ENCODE measurements at places on chromosomes 6 and 20.

GRCh38 chr6:53048431-53049195 is 16.6 kb upstream of the FBXO9 start:
- DNase-seq, result peak; percentile 40

- no peak for DNase-seq
These were observed 7.6 kb downstream of the DHX16 start for GRCh38 chr6:30664994-30665767.

- no peak for DNase-seq
These were observed 44.4 kb downstream of the GOPC start for GRCh38 chr6:117557951-117558350.

DNA sequence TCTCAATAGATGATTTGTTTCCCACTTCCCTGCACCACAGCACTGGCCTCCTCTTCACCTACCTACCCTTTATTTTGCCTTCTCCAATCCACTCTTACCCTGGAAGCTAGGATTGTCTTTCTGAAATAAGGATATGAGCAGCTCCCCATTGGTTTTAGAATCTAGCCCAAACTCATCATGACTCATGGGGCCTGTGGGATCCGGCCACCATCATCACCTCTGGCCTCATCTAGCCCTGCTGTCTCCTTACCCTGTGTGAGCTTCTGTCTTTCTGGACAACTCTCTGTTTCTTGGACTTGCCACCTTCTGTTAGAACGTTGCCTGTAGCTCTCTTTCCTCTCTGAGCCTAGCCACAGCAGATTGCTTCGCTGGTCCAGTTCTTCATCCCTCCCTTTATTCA is 277.1 kb downstream of the PAX1 start:
- no peak for DNase-seq

GRCh38 chr20:56428410-56428809 is 16.4 kb downstream of the CASS4 start:
- DNase-seq, result no peak

DNA sequence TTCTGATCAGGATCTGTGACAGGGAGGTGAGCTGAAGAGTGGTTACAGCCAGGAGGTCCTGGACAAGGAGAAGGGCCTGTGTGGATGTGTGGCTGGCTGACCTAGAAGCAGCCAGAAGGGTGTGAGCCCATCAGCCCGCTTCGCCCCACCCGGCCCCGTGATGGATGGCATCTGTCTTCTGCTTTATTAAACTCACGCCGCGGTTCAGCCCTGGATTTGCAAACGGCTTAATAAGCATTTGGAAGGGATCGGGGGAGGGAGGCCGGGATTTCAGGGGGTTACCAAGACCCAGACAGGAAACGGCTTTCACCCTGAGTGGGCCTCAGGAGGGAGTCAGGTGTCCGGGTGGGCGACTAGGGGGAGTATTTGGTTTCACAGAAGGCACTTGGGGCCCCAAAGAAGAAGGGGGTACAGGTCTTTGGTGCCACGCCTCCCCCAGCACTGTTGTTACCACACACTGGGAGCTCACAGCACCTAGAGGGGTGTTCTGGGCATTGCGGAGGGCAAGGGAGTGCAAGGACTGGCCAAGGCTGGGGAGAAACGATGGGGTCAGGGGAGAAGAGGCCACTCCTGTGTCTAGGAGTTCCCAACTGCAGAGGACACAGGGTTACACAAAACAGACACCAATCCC is 53.8 kb upstream of the FOXP4 start:
- DNase-seq, result no peak

DNA sequence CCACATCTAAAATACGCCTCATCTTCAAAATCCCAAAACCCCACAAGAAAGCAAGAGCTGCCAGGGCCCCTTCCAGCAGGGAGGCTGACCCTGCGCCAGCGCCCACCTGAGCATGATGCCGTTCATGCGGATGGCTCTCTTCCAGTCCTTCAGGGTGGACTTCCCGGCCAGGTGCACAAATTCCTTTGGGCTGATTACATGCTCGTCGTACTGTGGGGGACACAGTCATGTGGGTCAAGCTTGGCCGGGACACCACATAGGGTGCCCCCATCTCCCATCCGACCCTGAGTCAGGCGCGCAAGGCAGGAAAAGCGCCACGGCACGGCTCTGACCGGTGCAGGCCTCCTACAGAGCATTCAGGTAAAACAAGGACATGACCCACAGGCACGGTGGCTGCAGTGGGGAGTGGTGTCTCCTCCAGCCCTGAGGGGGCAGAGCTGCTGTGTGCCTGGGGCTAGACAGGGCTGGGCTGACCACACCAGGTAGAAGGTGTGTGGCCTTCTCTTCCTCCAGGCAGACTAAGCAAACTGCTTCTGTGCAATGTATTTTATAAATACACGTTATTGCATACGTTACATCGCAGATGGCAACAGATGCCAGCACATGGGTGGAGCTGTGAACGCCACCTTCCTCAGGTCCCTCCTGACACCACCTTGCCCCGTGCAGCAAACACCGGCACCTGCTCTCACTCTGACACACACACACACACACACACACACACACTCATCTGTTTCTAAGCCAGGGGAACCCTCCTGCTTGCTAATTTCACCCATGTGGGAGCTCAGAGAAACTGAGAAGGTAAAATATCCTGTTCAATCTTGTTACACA is 23.8 kb upstream of the HELZ2 start:
- no peak for DNase-seq

DNA sequence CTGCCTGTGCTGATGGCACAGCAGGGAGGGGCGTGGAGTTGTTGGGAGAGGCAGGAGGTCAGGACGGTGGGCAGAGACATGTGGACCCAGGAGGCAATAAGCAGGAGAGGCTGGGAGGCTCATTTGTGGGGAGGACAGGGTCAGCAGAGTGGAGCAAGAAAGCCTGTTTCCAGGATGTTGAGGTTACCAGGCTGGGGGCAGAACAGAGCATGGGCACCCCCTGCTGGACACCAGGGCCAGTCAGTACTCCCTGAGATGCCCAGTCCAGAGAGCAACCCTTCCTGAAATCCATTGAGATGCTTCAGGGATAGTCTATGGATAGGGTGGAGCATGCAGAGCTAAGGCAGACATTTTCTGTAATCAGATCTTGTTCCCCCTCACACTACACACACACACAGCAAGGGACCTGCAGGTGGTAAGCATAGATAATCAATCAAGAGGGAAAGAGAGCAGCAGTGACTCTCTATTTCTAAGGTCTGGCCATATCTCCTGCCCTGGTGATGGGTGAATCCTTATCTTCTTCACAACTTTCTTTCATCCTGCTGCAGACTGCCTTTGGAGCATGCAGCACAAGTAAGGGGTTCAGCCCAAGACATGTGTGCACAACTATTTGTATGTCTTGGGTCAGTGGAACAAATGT is 41.7 kb downstream of the MOCS1 start:
- DNase-seq, result peak; percentile 2

DNA sequence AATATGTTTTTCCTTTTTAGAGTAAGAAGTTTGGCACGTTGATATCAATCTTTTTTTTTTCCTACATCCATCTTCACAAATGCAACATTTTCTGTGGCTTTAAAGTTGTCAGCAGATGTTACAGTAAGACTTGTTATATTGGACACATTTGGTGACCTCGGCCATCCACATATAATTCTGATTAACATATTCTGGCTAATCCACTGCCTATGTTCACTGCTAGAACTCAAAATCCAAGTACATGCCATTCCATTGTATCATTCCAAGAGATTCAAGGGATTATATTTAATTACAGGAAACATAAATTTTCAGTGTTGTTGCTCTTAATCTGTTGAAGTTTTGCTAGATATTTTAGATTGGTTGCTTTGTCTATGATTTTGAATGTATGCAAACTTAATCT is 367.6 kb downstream of the TENT5A start:
- no peak for DNase-seq

DNA sequence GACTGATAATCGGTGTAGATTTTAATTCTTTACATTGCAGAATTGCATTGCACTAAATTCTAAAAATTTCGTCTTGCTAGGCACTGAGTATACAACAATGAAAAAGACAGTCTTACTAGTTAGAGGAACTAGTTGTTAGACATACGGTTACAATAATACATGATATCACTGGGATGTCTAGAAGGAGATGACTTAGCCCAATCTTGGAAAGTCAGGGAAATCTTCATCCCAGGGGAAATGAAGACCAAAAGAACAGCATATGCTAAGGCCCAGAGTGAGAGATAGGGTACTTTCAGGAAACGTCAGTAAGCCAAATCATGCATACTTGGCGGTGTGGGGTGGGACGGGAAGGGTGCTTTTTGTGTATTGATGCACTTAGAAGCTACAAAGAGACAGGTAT is 901 bp downstream of the CEP57L1 start:
- no peak for DNase-seq

DNA sequence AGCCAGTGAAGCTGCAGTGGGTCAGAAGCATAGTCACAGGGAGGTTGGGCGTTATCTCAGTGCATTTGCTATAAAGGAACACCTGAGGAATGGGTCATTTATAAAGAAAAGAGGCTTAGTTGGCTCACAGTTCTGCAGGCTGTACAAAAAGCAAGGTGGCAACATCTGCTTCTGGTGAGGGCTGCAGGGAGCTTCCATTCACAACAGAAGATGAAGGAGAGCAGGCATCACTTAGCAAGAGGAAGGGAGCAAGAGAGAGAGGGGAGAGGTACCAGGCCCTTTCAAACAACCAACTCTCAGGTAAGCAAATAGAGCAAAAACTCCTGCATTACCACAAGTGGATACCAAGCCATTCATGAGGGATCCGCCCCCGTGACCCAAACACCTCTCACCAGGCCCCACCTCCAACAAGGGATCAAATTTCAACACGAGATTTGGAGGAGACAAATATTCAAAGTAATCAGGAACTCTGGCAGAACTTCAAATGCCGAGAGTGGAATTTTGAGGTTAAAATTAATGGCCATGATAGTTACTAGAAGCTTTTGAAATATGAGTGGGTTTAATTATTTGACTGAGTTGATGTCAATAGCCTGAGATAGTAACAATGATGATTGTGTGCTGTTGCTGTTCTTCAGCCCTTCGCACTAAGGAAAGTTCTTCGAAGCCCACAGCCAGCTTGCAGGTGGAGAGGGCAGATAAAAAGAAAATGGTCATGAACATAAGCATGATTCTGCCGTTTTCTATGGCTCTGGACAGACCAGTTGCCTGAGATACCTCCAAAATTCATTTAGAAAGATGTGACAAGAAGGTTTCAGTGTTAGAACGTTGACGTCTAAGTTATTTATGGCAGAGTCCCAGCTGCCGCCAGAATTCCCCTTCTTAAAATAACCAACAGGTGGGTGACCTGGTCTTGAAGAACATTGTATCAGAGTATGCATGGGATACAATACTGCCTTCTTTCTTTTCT is 55.3 kb upstream of the ADTRP start:
- peak; percentile 84 for DNase-seq

DNA sequence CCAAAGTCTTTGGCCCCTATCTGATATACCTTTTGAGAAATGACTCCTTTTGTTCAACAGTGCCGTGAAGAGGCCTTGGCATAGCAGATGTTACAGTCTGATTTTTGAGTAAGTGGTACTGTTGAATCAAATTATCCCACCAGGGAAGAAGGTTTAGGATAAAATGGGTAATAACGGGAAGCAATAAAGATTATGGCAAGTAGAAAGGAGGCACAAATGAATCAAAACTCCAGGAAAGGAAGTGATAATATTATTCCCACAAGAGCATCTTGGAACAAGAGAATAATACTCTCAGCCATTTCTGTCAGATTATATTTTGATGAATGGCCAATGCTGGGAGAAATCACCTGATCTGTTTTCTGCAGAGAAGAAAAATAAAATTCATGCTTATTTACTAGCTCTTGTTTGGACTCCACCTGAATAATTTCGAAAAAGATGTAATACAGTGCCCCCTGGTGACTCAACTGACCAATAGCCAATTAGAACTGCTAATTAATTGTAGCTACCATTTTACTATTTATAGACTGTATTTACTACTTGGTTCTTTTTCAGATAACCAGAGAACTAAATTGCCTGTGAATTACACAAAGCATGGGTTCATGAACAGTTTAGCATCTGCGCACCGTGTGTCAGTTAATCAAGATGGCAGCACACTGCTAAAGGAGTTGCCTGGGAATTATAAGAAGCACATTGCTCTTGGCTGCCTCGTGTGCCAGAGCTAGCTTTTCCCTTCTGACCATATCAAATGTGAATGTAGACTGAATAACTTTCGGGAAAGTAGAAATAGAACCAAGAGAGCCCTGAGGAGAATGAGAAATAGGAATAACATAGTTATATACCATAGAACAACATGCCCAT is 78.5 kb upstream of the TRDN start:
- DNase-seq, result no peak

DNA sequence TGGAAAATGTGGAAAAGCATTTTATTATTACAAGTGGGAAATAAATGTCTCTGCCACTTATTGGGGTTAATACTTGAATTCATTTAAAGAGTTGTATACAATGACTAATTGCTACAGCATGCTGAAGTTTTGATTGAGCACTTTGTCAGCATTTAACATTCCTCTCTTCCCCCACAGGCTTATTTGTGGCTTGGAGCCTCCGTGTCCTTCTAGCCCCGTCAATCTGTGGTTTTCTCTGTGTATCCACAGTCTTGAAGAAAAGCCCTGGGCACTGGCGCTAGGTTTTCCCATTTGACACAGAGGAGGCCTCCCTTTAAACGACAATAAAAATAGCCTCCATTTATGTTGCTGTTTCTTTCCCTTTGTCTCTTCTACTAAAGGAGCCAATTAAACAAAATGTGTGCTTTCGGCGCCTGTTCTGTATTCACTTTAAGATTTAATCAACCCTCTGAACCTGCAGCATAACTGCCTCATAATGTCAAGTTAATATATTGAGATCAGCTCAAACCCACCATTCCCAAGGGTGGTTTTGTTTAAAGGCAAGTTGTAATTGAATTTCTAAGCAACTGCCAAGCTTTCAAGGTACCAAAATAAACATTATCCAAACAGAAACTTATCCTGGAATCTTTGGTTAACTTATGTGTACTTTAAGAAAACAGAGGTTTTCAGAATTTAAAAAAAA is 326.6 kb upstream of the RNF24 start:
- DNase-seq, result no peak

DNA sequence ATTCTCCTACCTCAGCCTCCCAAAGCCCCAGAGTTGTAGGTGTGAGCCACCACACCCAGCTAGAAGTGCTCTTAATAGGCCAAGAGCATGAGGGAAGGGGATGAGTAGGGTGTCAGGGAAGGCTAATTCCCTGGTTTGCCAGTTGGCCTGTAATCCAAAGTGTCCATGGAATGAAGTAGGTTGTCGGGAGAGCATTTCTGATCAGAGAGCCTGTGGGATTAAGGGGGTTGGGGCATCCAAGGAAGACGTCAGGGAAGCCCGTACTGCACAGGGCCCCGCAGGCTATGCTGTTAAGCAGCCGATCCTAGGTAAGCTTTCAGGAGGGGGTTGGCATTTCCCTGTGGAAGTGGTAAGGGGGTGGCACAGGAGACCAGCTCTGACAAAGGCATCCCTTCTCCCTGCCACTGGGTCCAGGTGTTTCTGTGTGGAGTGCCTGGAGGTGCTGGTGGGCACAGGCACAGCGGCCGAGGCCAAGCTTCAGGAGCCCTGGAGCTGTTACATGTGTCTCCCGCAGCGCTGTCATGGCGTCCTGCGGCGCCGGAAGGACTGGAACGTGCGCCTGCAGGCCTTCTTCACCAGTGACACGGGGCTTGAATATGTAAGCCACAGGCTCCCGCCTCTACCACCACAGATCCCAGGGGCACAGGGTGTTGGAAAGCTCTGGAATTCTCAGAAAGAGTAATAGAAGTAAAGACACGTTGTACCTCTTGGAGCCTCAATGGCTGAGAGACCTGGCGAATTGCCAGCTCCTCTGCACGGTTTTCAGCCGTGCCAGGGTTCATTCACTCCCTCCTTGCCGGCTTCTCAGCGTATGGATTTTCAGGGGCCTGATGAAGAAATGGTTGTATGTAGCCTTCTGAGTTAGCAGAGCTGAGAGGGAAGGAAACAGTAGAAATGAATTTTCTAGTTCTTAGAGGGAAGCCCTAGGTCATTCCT is 21.4 kb upstream of the MAPRE1 start:
- DNase-seq, result no peak
